ENCODE measurements at places on chromosomes 11 and 22. TPM values are rescaled to one million over a fixed set of nuclear protein-coding genes. Genes with fewer than 3 reads are reported as not detected.
A peak's percentile ranks its signal among the peaks of the same experiment; 100 is the strongest.

Gene GVQW3
- total RNA-seq = 0.38 TPM

Gene KRTAP5-6
- 0.13 TPM for total RNA-seq

Gene MFRP
- total RNA-seq = not detected

Gene CDC42BPG
- total RNA-seq = 0.13 TPM

Gene GLYAT
- not detected for total RNA-seq

Gene OR5AN1
- not detected for total RNA-seq

Gene P4HA3
- 77.2 TPM for total RNA-seq

Gene GLYATL1
- not detected for total RNA-seq

Gene OTOG
- not detected for total RNA-seq

- no peak for DNase-seq
Measured at GRCh38 chr11:4459500-4459899, 10.4 kb downstream of the OR52K2 start.

DNA sequence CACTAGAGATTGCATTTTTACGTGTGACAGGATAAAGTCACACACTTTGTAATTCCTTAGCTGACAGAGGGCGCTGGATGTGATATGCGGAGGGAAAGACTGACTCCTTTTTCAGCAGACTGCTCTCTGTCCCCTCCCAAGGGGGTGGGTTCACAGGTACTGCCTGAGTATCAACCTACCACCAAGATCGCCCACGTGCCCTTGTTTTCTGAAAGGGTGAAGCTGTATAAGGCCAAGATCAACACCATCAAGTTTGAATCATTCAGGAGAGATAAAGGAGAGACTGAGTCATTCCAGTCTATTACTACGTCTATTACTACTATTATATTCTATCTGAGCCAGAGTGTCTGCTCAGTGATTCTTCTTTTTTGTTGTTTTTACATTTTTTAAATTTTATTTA lies 30.7 kb downstream of the BUD13 start:
- no peak for DNase-seq

GRCh38 chr11:71342951-71343827 lies 90.8 kb upstream of the SHANK2 start:
- DNase-seq = peak; percentile 9

DNA sequence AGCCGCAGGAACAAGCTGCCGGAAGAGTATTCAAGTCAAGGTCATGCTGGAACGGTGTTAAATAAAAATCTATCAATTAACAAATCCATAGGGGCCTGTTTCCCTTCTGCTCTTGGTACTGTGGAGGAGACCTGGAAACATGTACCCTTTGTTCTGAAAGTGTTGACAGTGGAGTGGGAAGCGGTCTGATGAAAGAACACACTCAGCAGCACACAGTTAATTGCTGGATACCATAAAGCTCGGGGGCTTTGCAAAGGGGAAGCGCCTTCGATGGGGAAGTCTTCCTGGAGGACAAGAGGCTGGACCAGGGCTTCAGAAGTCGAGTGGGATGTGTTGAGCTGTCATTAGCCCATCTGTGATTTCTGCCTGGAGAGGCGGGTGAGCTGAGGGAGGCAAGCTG lies 112.5 kb upstream of the CLPB start:
- no peak for DNase-seq

GRCh38 chr11:17607591-17608570 lies 60.8 kb downstream of the OTOG start:
- DNase-seq = no peak

DNA sequence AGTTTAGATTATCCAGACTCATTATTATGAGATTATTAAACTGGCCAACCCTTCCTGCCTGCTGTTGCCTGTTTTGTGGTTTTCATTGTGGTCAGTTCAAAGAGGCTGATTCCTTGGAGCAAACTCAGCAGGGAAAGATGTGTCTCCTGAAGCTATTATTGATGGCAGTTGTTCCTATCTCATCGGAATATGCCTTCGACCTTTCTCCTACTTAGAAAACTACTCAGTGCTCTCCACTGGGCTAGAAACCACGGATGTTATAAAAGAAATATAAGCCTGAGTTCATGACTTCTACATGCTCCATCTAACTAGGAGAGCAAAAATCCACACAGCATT lies 80.2 kb upstream of the NAV2 start:
- no peak for DNase-seq

DNA sequence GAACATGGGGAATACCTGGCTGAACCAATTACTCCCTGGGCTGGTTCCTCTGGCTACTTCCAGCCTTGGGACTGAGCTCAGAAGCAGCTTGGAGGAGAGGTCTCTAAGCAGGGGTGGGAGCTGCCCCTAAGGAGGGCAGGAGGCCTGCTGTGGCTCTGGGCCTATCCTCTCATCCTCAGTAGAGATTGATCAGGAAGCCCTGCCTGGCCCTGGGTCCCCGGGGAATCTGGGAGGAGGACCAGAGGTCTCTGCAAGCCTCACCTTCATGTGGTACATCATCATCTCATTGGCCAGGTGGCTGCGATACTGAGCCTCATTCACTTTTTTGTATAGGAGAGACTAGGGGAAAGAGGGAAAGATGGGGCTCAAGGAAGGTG lies 91.1 kb downstream of the PDE2A start:
- no peak for DNase-seq

DNA sequence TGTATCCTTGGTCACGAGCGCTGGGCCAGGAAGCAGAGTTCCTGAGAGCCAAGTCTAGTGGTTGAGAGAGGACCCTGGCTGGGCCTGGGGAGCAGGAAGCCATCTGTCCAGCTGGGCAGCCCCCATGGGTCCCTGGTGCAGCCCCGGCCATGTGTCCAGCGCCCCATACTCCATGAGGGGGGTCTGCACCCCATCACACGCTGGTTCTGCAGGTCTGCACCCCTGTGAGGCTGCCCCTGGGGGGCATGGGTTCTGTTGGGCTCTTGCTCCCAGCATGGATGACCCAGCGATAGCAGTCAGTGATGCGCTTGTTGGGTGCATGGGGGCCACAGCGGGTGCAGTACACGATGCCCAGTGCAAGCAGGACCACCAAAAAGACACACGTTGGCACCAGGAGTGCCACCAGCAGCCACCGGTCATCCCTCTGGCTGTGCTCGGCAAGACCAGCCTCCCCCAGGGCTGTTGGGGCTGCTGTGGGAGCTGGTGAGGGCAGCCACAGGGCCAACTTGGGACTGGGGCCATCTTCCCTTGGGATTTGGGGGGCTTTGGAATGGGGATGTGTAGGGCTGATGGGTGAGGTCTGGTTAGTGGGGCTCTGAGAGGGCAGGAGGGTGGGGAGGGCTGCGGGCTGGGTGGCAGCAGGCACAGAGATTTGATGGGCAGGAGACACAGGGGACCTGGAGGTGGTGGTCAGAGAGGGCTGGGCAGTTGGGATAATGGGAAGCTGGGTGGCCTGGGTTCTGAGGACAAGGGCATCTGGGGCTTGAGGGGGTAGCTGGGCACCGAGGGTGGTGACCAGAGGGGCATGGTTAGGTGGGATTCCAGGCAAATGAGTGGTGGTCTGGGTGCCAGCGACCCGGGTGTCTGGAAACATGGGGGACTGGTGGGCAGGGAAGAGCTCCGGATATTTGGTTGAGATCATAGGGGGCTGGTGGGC lies 2.0 kb downstream of the CD248 start:
- no peak for DNase-seq

GRCh38 chr11:67276781-67277230 lies 10.5 kb downstream of the GRK2 start:
- no peak for DNase-seq

DNA sequence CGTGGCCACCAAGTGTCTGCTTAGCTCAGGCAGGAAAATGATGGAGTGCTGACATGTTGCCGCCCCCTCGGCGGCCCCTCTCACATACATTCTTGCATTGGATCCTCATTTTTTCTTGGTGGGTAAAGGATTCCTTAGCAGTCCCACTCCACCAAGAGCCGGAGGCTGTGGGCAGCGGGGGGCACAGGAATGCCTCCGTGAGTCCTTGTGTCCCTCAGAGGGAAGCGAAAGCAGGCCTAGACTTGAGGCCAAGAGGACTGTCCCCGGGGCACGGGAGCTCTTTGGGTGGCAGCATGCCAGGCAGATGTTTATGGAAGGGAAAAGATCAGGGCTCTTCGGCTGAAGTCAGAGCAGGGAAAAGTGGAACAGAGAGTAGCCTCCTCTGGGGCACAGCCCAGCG lies 21.6 kb downstream of the LRFN4 start:
- DNase-seq = no peak

- no peak for DNase-seq
Measured at GRCh38 chr11:110761131-110761530, 48.9 kb upstream of the ARHGAP20 start.

DNA sequence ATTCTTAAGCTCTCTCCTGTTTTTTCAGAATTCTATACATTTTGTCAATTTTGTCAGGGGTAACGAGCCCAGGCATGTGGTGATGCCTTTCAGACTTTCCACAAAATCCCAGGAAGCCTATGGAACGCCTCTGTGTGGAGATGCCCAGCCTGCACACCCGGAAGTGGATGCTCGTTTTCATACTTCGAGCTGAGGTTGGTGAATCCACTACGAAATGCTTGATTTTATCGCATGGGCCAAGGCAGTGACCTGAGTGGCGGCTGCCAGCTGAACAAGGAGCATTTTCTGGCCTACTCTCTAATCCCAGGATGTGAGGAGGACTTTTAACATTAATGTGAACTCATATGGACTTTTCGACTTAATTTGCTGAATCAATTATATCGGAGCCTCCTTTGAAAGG lies 426.7 kb upstream of the B3GAT1 start:
- DNase-seq = no peak

DNA sequence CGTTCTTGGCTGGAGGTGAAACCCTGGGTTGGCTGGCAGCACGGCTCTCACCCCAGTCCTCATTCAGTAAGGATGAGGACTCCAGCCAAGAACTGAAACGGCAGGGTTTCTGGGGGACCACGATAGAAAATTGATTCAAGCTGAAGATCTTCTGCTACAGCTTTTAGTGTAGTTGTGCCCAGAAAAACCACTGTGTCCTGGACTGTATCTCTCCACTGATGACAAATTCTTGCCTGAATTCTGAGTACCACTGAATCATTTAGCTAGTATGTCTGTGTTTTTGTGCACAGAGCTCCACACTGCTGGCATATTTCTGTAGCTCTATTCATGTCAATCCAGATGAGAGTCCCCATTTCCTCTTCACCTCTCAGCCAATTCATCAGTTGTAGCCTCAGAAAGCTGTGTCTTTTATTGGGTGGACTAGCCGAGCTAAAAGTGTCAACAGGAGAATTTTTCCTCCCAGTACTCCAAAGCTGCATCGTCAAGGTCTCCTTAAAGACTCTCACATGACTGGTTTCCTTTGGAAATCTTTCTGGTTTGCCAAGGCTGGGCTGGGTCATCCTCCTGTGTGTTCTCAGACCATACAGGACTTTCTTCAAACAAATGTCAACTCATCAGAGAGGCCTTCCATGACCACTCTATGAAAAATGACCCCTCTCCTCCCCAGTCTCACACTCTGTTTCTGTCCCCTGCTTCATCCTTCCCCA lies 144.6 kb downstream of the LDLRAD3 start:
- no peak for DNase-seq

DNA sequence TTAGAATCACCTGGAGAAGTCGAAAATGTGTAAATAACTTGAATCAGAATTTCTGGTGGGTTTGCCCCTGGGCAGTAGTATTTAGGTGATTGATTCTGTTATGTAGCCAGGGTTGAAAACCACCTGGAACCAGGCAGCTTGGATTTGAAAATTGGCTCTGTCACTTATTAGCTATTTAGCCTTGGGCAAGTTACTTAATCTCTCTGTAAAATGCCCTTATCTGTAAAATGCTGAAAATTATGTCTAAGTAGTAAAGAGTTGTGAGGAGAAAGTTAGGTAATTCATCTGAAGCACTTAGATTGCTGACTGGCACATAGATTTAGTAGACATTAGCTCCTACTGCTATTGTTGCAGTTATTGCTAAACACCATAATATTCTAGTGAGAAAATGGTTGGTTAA lies 49.3 kb downstream of the PPME1 start:
- DNase-seq = no peak

DNA sequence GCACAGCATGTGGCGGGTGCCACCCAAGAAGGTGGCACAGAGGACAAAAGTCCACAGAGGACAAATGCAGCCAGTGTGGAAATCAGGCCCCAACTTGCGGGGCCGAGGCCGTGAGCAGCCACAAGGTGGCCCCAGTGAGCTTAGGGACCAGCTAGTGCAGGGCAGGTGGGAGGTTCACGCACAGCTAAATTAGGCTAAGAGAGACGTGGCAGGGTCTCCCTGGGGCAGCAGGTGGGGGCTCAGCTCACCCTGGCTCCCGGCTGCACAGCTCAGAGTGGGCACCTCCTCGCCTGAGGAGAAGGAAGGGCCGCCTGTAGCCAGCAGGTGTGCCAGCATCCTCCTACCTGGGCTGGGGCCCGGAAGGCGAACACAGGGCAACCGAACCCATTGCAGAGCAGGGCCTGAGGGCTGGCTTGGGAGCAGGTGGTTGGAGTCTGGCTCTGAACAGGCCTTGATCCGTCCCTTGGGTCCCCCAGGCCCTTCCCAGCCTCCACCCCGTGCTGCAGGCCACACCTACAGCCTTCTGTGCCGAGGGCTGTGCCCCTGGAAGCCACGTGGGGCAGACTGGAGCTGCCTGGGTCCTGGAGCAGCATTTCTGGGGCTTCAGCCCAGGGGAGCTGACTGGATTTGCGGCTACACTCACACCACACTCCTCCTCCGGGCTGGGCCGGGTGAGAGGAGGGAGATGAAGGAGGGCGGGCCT lies 26.1 kb upstream of the CELSR1 start:
- DNase-seq = peak; percentile 47

DNA sequence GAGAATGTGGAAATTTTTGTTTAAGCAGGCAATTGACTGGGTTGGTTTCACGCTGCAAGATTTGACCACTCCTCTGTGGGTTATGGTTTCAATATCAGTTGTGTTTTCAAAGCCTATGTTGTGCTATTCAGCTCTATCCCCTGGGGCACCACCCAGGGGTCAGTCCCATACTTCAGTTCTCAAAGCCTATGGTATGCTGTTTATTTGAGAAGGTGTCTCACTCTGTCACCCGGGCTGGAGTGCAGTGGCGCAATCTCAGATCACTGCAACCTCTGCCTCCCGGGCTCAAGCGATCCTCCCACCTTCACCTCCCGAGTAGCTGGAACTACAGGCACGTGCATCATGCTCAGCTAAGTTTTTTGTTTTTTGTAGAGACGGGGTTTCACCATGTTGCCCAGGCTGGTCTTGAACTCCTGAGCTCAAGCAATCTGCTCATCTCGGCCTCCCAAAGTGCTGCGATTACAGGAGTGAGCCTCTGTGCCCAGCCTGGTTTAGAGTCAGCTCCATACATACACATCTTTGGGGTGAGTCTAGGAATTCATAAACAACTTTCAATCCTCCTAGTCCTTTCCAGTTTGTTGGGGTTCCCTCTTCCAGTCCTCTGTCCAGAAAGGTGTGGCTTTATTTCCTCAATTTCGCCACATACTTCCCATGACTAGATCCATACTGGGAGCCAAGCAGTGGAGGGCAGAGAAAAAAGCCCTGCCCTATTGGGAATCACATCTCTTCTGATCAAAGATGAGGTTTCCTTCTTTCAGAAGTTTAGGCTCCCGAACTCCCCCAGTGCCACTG lies 35.0 kb upstream of the MAPK1 start:
- DNase-seq = no peak

- DNase-seq = no peak
Measured at GRCh38 chr22:49784630-49784971, 43.1 kb downstream of the BRD1 start.

Data from dermis microvascular lymphatic vessel endothelial cell (primary cell).